SJCRH30 (cell line): ENCODE measurements at places on chromosomes 5 and 9. TPM values are rescaled to one million over a fixed set of nuclear protein-coding genes. Genes with fewer than 3 reads are reported as not detected.

DNA sequence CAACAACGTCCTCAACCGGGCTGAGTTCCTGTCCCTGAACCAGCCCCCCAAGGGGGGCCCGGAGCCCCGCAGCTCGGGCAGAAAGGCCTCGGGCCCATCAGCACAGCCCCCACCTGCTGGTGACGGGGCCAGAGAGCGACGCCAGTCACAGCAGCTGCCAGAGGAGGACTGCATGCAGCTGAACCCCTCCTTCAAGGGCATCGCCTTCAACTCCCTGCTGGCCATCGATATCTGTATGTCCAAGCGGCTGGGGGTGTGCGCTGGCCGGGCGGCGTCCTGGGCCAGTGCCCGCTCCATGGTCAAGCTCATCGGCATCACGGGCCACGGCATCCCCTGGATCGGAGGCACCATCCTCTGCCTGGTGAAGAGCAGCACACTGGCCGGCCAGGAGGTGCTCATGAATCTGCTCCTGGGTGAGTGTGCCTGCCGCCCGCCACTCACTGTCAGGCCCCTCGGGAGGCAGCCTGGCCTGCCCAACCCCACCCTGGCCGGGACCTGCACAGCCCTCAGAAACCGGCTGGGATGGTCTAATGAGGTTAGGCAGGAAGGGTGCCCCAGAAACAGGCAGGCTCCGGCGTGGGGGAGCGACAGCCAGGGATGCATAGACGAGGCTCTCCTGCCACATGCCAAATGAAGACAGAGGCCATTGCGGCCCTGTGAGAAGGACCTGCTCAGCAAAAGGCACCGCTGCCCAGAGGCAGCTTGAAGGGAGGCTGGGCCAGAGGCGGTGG is 678 bp downstream of the PLPP7 start:
- DNase-seq: peak; percentile 56

GLDC gene
- not detected in 2 replicates for total RNA-seq

DNA sequence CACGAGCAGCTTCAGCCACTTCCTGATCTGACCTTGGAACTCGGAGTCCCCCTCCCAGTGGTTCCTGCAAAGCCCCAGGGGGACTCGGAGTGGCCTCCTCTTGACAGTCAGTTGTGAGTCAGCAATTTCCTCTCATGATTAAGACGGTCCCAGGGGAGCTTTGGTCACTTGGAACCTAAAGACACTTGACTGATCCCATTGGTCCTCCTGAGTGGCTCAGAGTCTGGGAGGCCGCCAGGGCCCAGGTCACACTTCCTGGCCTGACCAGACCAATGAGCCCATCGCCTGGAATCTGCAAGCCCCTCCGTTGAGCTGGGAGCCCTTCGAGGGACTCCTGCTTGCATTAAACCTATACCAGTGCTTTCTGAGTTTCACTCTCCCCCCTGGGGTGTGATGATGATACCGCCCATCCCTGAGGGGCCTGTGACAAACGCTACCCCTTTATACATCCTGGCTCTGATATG is 29.1 kb downstream of the TSPAN17 start:
- DNase-seq: no peak

DNA sequence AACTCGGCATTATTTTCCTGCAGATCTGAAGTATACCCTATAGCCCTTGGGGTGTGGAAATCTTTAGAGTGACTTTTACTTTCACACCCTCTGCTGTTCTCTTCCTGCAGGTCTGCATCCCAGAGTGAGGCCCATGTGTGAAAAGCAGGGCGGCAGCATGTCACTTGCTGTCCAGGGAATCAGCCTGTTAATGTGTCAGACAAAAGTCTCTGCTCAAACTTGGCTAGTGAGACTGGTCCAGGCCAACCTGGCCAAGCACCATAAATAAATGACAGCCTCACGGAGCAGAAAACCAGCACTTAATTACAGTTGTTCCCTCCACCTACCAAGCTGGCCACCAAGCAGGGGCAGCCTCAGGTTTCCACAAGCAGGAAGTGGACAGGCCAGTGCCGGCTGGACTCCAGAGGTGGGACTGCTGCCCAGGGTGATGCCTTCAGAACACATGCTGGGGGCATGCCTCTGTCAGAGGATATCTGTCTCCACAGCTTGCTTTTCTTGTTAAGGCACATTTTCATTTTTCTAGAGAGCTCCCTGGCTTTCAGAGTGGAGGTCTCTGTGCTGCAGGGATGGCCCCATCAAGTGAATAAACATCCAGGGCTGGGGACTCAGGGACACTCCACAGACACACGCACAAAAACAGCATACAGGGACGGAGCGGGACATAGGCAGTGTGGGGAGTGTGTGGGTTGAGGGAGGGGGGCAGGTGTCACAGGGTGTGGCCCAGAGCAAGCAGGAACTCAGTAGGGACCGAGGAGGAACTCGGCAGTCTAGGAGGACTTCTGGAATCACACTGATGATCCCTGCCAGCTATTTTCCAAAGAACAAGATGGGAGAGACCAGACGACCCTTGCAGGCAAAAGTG is 243.8 kb upstream of the IRX1 start:
- DNase-seq: no peak

DNA sequence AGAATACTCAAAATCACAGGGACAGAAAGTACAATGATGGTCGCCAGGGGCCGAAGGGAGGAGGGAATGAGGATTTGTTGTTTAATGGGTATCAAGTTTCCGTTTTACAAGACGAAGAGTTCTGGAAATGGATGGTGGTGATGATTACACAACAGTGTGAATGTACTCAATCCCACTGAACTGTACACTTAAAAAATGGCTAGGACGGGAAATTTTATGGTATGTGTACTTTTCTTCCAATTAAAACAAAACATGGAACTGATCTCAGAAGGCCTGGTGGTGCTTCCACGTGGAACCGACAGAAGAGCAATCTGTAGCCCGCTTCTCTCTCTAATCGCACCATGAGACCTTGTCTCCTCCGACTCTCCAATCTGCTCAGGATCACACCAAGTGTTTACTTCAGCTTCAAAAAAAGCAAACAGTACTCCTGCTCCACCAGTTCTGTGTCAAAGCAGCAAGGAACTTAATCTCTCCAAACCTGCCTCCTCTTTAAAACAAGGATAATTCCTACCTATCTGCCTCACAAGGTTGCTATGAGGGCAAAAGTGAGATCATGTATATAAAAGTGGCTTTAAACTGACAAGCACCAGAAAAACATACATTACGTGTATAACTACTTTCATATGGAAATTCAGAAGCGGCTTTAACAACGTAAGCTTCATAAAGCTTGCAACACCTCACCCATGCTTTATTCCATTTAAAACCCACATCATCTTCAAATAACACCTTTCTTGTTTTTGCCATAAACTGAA is 2.1 kb downstream of the ECPAS start:
- peak; percentile 57 for DNase-seq

PCDHGB2 gene
- 8.9 and 9.8 TPM in 2 replicates for total RNA-seq

DNA sequence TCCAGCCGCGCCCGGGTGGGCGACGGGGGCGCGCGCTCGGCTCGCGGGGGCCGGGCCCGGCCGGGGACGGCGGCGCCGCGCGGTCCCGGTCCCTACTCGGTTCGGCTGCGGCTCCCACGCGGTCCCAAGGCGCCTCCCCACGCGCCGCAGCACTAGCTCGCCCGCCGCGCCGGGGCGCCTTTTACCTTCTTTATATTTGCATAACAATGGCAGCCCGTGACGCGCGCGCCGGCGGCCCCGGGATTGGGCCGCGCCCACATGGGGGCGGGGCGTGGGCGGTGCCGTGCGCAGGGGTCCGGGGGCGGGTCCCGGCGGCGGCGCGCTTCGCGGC is at the start of gene NRARP:
Gene NRARP (minus strand): TSS at position 154 of the 331 bp plus-strand sequence. CDS start 343 bp downstream, outside the sequence.
- no peak for DNase-seq

GRCh38 chr5:77419644-77420582 is 72.2 kb downstream of the WDR41 start:
- DNase-seq: no peak

GRCh38 chr9:89919171-89919681 is 314.4 kb downstream of the GADD45G start:
- no peak for DNase-seq

DNA sequence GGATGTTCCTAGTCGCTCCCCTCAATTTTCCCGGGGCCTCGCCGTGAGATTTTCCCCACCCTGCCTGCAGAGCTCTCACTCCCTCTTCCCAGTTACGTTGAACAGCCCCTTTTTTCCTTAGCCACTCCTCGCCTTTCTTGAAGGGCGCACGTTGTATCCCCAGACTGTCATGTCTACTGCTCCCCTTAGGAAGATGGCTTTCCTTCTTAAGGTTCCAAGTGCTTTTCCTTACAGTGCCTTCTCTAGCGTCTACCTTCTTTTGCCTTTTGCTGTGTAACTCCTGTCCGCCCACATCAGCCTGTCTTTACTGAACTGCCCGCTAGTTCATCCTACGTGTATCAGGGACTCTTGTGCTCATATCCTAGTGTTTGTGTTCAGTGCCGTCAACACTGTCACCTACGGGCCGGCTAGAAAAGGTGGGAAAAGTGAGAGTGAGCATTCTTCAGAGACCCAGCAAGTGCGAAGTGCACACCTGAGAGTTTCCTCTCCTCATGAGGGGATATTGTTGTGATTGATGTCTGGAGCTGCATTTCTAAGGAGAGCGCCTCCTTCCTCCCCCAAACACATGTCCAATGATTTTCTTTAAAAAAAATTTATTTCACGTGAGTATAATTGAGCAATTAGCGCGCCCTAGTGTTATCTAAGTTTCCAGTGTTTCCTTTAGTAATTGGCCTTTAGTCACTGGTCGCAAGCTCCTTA is 764 bp downstream of the CAMLG start:
- peak; percentile 27 for DNase-seq

PCDHB10 gene
- total RNA-seq: 9.7 and 9.8 TPM in 2 replicates
